Thymus (tissue), 14 donors: ENCODE measurements at places on chromosomes 7 and 10. TPM values are rescaled to one million over a fixed set of nuclear protein-coding genes. Genes with fewer than 3 reads are reported as not detected.

FAM25G gene
- 1.2 TPM for total RNA-seq

GRCh38 chr7:101998029-101998905, 180.8 kb downstream of the CUX1 start:
- no peak overlapping the region for H3K4me3 ChIP-seq
- DNase-seq, result no peak
- no peaks in the 10 kb centered on the region for H3K36me3 ChIP-seq
- H3K27me3 ChIP-seq, result no peaks in the 10 kb centered on the region
- H3K4me1 ChIP-seq, result peaks cover 75% of the 10 kb centered on the region
- H3K27ac ChIP-seq, result peak overlapping the region; percentile 21

- no peaks in the 10 kb centered on the region for H3K27me3 ChIP-seq
- H3K27ac ChIP-seq, result no peak overlapping the region
- peaks cover 5% of the 10 kb centered on the region for H3K4me1 ChIP-seq
- no peak overlapping the region for H3K4me3 ChIP-seq
- no peaks in the 10 kb centered on the region for H3K36me3 ChIP-seq
Measured at GRCh38 chr10:22442468-22442867, 97.2 kb downstream of the SPAG6 start.

BTBD16 gene
- 0.14 TPM for total RNA-seq

DNA sequence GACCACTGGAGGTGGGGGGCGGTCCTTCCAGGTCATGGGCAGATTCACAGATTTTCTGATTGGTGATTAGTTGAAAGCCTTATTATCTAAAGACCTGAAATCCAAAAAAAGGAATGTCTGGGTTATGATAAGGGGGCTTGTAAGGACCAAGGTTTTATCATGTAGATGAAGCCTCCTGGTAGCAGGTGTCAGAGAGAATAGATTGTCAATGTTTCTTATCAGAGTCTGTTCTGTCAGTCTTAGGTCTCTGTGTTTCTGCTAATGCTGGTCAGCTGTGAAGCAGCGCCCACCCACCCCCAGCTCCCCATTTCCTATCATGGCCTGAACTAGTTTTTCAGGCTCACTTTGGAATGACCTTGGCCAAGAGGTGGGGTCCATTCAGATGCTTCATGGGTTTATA, 21.2 kb downstream of the TES start:
- H3K36me3 ChIP-seq, result no peaks in the 10 kb centered on the region
- no peak overlapping the region for H3K27ac ChIP-seq
- no peak for DNase-seq
- no peaks in the 10 kb centered on the region for H3K27me3 ChIP-seq
- H3K4me1 ChIP-seq, result peaks cover 10% of the 10 kb centered on the region

DNA sequence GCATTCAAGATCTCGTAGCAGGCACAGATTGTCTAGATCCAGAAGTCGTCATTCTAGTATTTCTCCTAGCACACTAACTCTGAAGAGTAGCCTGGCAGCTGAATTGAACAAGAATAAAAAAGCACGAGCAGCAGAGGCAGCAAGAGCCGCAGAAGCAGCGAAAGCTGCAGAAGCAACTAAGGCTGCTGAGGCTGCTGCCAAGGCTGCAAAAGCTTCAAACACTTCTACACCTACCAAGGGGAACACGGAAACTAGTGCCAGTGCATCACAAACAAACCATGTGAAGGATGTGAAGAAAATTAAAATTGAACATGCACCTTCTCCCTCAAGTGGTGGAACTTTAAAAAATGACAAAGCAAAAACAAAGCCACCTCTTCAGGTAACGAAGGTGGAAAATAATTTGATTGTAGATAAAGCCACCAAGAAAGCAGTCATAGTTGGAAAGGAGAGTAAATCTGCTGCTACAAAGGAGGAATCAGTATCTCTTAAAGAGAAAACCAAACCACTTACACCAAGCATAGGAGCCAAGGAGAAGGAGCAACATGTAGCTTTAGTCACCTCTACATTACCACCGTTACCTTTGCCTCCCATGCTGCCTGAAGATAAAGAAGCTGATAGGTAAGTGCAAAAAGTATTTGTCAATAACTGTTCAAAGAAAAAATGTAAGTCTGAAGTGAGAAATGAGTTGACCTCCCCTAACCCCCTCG, 37.7 kb downstream of the CDK13 start:
- H3K27ac ChIP-seq, result no peak overlapping the region
- no peak overlapping the region for H3K4me3 ChIP-seq
- H3K36me3 ChIP-seq, result peaks cover 12% of the 10 kb centered on the region
- DNase-seq, result no peak

DNA sequence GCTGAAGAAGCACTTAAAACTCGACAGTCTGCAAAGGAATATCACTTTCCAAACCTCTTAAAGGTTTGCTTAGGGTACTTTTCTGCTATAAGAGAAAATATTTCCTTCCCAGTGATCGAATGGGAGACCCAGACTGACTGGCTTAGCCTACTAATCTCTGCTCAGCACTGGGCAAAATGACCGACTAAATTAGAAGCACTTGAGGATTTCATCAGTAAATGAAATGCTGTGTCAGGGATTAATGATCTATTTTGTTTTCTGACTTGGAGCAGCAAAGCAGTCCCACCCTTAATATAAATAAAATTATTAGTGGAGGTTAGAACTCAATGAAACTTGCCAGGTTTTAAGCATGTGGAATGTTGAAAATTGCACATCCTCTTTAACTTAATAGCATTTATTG, 411.6 kb downstream of the NEBL start:
- H3K4me1 ChIP-seq, result no peaks in the 10 kb centered on the region
- no peaks in the 10 kb centered on the region for H3K27me3 ChIP-seq
- H3K36me3 ChIP-seq, result no peaks in the 10 kb centered on the region
- H3K4me3 ChIP-seq, result no peak overlapping the region
- no peak overlapping the region for H3K27ac ChIP-seq

GRCh38 chr10:58556516-58557165, 44.0 kb downstream of the BICC1 start:
- H3K4me3 ChIP-seq, result no peak overlapping the region
- DNase-seq, result no peak
- H3K27ac ChIP-seq, result no peak overlapping the region
- H3K36me3 ChIP-seq, result no peaks in the 10 kb centered on the region
- H3K27me3 ChIP-seq, result no peaks in the 10 kb centered on the region

NEURL1 gene
- total RNA-seq, result 1.6 TPM

DNA sequence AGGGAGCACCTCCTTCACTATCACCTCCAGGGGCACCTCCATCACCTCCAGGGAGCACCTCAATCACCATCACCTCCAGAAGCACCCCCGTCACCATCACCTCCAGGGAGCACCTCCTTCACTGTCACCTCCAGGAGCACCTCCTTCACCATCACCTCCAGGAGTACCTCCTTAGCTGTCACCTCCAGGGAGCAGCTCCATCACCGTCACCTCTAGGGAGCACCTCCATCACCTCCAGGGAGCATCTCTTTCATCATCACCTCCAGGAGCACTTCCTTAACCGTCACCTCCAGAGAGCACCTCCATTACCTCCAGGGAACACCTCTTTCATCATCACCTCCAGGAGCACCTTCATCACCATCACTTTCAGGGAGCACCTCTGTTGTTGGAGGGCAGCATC, 103.0 kb downstream of the DNAJB6 start:
- H3K27me3 ChIP-seq, result no peaks in the 10 kb centered on the region
- no peak overlapping the region for H3K27ac ChIP-seq
- no peaks in the 10 kb centered on the region for H3K36me3 ChIP-seq
- H3K4me1 ChIP-seq, result no peaks in the 10 kb centered on the region

GRCh38 chr10:1396297-1396635, 340.1 kb downstream of the WDR37 start:
- no peaks in the 10 kb centered on the region for H3K27me3 ChIP-seq
- no peak for DNase-seq
- no peak overlapping the region for H3K27ac ChIP-seq

SOSTDC1 gene
- 2.0 TPM for total RNA-seq

GRCh38 chr10:60726257-60726656, 52.0 kb upstream of the CDK1 start:
- DNase-seq, result no peak
- no peaks in the 10 kb centered on the region for H3K36me3 ChIP-seq
- no peak overlapping the region for H3K27ac ChIP-seq
- H3K4me3 ChIP-seq, result no peak overlapping the region
- no peaks in the 10 kb centered on the region for H3K27me3 ChIP-seq

TRIM4 gene
- 21.6 TPM for total RNA-seq
